ENCODE measurements at places on chromosomes 2 and 18.

DNA sequence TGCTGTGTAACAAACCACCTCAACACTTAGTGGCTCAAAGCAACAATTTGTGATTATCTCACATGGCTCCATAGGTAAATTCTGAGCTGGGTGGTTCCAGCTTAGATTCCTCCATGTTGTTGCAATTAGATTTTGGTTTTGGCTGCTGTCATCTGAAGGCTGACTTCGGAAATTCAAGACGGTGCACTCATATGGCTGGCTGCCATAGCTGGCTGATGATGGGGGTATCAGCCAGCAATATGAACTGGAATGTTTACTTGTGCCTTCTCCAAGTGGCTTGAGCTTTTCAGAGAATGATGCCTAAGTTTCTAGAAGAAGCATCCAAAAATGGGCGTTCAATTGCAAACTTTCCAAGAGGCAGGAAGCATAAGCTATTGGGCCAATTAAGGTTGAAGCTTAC lies 213.1 kb downstream of the GCA start:
- DNase-seq, result no peak

GRCh38 chr2:88067189-88067588 lies 436 bp upstream of the SMYD1 start:
- no peak for DNase-seq

- DNase-seq, result no peak
Measured at GRCh38 chr18:63301434-63301833, 18.1 kb downstream of the BCL2 start.

DNA sequence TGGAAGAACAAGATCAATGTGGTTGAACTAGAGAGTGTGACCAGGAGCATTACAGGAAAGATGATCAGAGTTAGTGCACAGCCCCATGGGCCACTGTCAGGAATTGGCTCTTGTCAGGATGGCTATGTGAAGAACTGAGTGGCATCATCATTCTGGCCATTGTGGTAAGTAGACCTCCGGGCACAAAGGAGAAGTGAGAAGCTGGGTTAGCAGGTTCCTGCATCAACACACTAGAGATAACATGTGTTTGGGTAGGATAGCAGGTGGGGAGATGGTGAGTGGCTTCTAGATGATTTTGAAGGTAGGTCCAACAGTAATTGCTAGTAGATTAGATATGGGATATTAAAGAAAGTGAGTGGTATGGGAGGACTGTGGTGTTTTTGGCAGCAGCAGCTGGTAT lies 408.2 kb downstream of the TSN start:
- no peak for DNase-seq

GRCh38 chr2:238903141-238903540 lies 55.3 kb downstream of the TWIST2 start:
- no peak for DNase-seq

GRCh38 chr2:229350883-229351282 lies 79.8 kb upstream of the PID1 start:
- no peak for DNase-seq

GRCh38 chr2:129923265-129924091 lies 56.0 kb upstream of the RAB6C start:
- DNase-seq, result peak; percentile 54

DNA sequence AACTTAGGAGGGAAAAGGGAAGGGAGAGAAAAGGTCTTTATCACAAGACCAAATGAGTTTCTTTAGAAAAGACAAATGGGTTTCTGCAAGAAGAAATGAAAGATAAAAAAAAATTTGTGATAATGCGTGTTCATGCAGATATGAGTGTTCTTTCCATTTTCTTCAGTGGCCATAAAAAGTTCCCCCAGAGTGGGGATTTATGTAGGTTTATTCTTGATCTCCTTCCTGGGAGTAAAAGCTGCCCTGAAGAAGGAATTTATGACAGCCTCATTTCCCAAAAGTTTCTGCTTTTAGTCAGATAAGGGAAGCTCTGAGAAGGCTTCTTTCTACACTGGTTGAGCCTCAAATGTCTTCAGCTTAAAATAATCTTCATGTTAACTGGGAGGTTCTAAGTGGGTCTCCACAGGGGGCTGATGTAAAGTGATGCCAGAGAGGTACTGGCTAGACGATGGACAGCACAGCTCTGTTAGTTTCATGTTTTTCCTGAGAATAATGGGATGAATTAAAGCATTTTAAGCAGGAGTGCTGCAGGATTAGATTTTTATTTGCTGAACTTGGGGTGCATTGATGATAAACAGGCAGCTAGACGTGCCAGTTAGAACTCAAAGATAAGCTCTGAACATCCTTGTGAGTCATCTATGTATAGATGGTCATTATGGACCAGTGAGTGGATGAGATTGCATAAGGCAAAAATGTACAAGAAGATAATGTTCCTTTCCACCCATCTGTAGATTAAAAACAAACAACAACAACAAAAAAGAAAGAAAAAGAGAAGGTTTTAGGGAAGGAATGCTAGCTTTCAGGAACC lies 99.4 kb upstream of the MSH2 start:
- no peak for DNase-seq

DNA sequence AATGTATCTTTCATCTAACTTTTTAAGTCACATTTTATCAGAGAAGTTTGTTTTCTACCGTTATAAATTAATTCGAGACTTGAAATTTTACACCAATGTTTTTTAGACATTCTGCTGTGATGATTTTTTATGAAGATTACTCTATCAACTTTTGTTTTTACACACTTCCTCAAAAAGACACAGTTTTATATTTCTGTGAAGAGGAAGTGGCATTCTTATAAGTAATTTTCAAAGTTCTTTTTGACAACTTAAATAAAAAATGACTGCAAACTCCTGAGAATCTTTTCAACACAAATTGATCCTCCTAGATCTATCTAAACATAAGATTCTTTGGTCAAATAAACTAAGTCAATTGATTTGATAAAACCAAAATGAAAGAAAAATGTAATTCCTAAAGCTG lies 13.7 kb downstream of the ANKRD44 start:
- no peak for DNase-seq

Measured in D341Med (cell line).